ENCODE measurements at places on chromosomes 7 and 10.

- no peak for DNase-seq
Observed at GRCh38 chr10:100148353-100149211, 37.2 kb downstream of the ERLIN1 start.

GRCh38 chr7:99943641-99944496, 14.4 kb upstream of the GJC3 start:
- DNase-seq = no peak

DNA sequence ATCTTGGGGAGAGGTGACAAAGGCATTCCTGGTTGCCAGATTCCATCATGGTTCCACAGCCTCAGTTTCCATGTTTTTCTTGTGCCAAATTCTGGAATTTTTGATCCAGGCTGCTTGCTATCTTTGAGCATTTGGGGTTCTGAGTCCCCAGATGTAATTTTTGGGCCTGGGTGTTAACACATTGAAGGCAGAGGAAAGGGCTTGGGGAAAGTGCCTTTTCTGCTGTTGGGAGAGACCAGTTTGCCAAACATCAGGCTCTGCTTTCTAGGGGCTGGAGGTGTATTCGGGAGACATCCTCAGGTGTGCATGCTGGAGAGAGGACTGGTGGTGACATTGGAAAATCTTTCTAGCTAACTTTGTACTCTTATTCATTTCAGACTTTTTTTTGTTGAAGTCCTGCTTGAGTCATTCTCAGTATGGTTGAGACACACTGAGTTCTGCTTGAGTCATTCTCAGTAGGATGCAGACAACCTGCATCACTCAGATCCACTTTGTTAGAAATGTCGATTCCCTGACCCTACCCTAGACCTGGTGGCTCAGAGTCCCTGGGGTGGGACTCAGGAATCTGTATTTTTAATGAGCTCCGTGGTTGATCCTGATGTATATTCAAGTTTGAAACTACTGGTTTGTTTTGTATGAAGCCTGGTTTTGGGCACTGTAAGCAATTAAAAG, 101.0 kb downstream of the LRMDA start:
- DNase-seq = no peak

- DNase-seq = no peak
Observed at GRCh38 chr10:115762029-115762428, 511.0 kb downstream of the GFRA1 start.

- no peak for DNase-seq
Observed at GRCh38 chr7:157579425-157579824, 242.6 kb downstream of the DNAJB6 start.

- DNase-seq = no peak
Observed at GRCh38 chr10:101485681-101486554, 102.1 kb downstream of the POLL start.

DNA sequence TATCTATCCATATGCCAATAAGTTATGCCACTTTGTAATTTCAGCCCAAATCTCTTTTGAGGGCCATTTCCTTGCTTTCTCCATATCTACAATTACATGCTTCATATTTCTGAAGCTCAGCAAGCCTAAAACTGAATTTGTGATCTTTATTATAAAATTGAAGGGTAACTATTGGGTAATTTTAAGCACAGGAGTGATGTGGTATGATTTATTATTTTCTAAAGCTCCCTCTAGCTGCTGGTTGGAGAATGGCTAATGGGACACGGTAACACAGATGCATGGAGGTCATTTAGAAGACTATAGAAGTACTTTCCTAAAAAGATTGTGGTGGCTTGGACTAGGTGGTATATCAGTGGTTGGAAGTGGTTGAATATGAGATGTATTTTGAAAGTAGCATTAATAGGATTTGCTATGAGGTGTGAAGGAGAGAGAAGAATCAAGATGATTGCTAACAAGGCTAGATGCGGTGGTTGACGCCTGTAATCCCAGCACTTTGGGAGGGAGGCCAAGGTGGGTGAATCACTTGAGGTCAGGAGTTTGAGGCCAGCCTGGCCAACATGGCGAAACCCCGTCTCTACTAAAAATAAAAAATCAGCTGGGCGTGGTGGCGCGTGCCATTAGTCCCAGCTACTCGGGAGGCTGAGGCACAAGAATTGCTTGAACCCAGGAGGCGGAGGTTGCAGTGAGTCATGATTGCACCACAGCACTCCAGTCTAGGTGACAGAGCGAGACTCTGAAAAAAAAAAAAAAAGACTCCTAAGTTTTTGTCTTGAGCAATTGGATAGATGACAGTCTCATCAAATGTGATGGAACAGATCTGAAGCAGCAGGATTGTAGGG, 13.9 kb downstream of the KLHDC10 start:
- no peak for DNase-seq

GRCh38 chr10:97593421-97593820, 3.9 kb downstream of the C10orf62 start:
- no peak for DNase-seq

GRCh38 chr7:101747879-101748345, 69.5 kb upstream of the CUX1 start:
- no peak for DNase-seq

GRCh38 chr7:763762-764161, 36.7 kb upstream of the PRKAR1B start:
- no peak for DNase-seq

DNA sequence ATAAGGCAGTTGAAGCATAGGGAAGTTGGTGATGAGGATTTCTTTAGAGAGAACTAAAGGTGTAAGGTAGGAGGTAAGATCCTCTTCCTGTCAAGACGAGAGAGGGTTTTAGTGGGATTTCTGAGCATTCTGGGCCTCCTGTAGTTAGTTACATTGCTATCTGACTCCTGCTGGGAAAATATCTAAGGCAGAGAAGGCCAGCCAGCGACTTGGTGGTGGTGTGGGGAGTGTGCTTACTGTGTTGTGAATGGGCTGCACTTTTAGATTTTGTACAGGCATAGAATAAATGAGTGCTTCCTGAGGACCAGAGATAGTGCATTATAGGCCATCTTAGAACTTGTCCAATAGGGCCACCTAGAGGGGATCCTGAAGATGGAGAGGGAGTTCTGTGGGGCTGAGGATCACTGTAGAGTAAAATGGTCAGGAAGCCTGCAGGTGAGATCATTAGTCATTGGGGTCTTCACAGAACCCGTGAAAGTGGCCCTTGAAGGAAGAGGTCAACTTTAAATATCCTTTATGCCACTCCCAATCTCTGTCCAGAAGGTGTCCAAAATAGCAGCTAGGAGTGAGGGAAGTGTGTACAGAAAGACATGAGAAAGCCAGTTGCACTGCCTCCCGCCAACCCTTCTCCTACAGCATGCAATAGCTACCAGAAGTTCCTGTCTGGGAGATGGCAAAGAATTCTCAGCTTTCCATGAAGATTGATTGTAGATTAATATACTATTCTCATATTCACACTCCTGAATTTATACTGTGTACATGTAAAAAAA, 266.6 kb downstream of the POLR1F start:
- DNase-seq = no peak

GRCh38 chr10:27911011-27911410, 87.9 kb downstream of the ODAD2 start:
- DNase-seq = no peak

- DNase-seq = no peak
Observed at GRCh38 chr10:88386204-88386788, 196.8 kb downstream of the RNLS start.

- DNase-seq = no peak
Observed at GRCh38 chr7:108824840-108825580, 255.3 kb downstream of the DNAJB9 start.

DNA sequence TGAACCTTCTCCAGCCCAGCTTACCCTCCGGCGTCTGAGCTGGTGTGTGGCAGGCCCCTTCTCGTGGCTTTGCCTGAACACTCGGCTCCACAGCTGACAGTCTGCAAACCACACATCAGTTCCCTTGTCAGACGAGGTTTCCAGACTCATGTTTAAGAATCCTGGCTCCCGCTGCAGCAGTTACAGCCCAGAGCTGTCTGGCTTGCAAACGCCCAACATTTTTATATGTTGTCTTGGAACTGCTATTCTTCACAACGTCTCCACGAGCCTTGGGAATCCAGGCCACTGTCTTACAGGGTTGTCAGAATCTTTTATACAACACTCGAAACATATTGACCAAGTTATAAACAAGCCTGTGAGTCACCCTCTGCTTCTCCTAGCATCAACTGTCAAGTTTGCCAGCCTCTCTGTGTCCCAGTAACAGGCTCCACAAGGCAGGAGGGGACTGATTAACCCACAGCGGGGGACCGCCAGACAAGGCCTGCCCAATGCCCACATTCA, 68.1 kb downstream of the TNS3 start:
- DNase-seq = peak; percentile 43

DNA sequence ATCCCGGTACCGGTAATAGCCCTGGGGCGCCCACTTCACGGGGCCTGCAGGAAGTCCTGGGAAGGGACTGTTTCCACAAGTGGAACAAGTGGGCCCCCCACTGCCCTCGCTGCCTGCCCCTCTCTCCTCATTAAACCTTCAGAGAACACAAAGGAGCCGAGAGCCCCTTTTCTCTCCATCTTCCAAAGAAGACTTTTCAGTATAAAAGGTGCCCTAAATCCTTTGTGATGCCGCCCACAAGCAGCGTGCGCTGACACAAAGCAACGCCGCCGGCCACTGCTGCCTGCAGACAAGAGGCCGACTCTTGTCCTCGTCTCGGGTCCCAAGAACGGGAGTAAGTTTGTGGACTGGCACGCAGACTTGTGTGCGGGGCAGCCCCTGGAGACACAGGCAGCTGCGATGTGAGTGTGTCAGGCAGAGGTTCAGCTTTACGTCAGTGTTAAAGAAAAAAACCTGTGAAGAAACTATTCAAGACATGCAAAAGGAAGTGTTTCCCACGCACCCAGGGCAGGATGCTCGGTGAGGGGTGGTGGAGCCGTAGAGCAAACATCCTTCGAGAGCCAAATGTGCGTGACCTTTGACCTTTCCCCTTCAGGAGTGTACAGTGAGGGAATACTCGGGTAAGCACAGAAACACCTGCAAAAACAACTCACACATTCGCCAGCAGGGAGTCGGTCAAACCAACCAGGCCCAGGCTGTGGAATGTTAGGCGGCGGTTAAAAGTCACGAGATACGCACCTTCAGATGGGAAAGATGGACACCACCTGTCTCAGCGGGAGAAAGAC, 118.2 kb downstream of the VIPR2 start:
- no peak for DNase-seq

GRCh38 chr10:80684259-80684658, 146.6 kb downstream of the SH2D4B start:
- DNase-seq = no peak

DNA sequence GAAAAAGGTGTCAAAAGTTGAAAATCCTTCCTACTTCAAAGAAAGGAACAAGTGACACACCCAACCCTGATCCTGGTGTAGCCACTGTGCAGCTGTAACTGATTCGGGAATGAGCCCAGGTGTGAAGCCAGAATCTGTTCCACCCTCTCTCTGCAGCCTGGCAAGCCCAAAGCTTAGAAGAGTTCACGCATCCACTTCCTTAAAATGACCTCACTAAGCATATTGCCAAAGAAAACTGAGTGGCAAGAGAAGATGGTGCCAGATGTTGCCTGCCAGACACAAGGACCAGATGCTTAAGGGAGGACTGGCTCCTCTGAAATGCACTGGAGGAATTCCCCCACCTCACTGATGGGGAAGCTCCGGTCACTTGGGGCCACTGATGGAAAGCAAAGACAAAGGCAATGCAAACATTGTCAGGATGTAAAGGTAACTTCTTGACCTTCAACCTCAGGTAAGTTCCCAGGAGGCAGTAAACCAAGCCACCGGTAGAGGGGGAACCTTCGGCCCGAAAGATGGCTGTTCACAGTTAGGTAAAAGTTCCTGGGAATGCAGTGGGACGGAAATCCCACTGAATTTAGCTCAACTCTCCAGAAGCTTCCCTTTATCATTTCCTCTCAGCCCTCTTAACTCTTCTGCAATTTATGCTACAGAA, 554.9 kb downstream of the KCNMA1 start:
- DNase-seq = no peak

DNA sequence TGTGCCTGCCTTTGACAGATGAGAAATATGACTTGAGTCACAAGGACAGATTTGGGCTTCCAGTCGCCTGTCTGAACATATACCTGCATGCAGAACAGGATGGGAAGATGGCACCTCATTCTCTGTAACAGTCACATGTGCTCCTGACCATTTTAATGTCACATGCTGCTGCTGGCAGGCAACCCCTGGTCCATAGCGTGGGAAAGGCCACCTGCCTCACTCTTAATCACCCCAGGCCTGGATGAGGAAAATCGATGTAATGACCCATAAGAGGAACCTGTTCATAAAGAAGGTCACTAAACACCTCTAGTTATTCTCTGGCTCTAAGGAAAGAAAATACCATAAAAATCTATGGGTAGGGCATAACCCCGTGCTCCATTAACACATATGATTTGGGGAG, 110.2 kb downstream of the GFRA1 start:
- DNase-seq = no peak

GRCh38 chr7:6252748-6253147, 19.7 kb downstream of the CYTH3 start:
- no peak for DNase-seq

DNA sequence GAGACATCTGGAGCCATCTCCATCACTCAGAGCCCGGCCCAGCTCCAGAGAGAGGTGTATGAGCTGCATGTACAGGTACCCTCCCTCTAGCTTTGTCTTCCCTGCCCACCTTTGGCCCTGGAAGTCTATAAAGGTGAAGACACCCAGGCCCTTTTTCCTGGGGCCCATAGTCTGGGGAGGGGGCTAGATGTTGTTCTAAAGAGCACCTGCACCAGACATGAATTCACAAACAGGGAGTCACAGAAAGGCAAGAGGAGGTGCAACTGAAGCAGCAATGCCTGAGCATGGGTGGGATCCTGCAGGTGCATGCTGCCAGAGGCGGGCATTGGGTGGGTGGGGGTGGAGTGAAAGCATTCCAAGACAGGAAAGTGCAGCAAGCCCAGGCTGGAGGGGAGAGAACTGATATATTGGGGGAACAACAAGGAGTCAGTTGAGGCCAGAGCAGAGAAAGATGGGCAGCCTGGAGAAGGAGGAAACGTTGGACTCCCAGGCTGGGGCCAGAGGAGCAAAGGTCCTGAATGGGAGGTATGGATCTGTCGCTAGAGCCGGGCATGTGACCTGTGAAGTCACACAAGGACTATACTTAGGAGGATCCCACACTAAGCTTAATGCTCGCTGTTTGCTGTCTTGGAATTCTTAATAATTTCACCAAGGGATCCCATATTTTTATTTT, 11.7 kb downstream of the CDHR1 start:
- DNase-seq = no peak

- DNase-seq = no peak
Observed at GRCh38 chr10:97200616-97201015, 14.9 kb upstream of the SLIT1 start.

GRCh38 chr7:47600199-47601118, 18.5 kb upstream of the TNS3 start:
- no peak for DNase-seq

DNA sequence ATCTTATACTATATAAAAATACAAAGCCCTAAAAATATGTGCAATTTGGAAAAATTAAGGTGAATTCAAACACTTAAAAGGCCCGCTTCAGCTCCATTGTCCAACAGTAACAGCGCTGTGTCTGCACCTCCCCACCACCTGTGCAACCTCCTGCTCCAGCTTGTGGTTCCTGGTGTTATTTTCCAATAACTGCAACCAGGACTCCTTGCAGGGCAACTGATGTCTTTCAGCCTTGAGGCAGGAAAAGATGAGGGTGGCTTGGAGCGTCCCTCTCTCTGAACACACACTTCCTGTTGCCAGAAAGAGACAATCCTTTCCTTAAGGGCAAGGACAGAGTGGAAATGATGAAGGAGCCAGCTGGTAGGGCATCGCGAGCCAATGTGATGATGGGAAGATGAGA, 336.0 kb downstream of the GLRX3 start:
- no peak for DNase-seq

GRCh38 chr7:117248829-117249228, 74.0 kb downstream of the WNT2 start:
- DNase-seq = no peak

Data from frontal cortex (tissue), 4 donors.